Urinary bladder (tissue), 4 donors: ENCODE measurements at places on chromosomes 5 and 9. TPM values are rescaled to one million over a fixed set of nuclear protein-coding genes. Genes with fewer than 3 reads are reported as not detected.

The CLIC3 gene
- total RNA-seq = 3.6 TPM

The COL23A1 gene
- total RNA-seq = 0.90 TPM

The DND1 gene
- not detected for total RNA-seq

The FOXI1 gene
- total RNA-seq = not detected

The FRMPD1 gene
- total RNA-seq = 1.1 TPM

The GRM6 gene
- not detected for total RNA-seq

The FBLL1 gene
- total RNA-seq = 2.4 TPM

The SLC4A9 gene
- total RNA-seq = 0.11 TPM

The BHMT2 gene
- total RNA-seq = 4.1 TPM

The RNF180 gene
- total RNA-seq = 23.8 TPM

The IL5 gene
- total RNA-seq = not detected

The LIX1 gene
- 0.63 TPM for total RNA-seq

The SEC16A gene
- total RNA-seq = 24.3 TPM

The HCN1 gene
- total RNA-seq = 0.26 TPM

The BARHL1 gene
- total RNA-seq = not detected

The CARTPT gene
- not detected for total RNA-seq

The PCA3 gene
- 0.26 TPM for total RNA-seq

The IGFBPL1 gene
- total RNA-seq = 3.0 TPM

The PCDHB6 gene
- total RNA-seq = 1.1 TPM

The DMGDH gene
- 3.1 TPM for total RNA-seq

The LPAR1 gene
- 134 TPM for total RNA-seq
